Jurkat, Clone E6-1 (cell line): ENCODE measurements at places on chromosomes 5 and 9.
A peak's percentile ranks its signal among the peaks of the same experiment; 100 is the strongest.

- no peak for DNase-seq
Measured at GRCh38 chr5:94025788-94026473, 284.5 kb upstream of the POU5F2 start.

- DNase-seq: no peak
Measured at GRCh38 chr9:6214903-6215302, 704 bp upstream of the IL33 start.

- DNase-seq: no peak
Measured at GRCh38 chr9:105697871-105698270, 3.5 kb downstream of the TMEM38B start.

- no peak for DNase-seq
Measured at GRCh38 chr5:122366501-122366900, 54.5 kb downstream of the SNCAIP start.

- DNase-seq: no peak
Measured at GRCh38 chr9:16668734-16669295, 201.7 kb downstream of the BNC2 start.

- DNase-seq: no peak
Measured at GRCh38 chr9:85453850-85454249, 287.9 kb downstream of the AGTPBP1 start.

GRCh38 chr9:134620751-134621557, 20.6 kb upstream of the COL5A1 start:
- DNase-seq: no peak

DNA sequence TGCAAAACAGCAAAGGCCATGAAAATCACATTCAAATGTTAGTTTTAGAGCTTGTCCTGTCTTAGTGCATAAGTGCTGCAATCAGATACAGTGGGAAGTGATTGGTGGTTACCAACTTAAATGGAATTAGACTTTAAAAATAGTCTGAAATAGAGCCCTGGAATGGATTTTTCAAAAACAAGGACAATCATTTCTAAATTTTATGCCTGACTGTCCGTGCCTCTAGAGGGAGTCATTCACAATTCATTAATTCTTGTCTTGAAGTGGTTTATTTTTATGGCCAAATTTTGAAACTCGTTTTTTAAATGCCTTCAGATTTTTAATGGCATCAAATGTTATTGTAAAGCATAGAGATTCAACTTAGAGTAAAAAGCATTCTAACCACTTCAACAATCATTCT, 561.8 kb upstream of the DAB2 start:
- no peak for DNase-seq

DNA sequence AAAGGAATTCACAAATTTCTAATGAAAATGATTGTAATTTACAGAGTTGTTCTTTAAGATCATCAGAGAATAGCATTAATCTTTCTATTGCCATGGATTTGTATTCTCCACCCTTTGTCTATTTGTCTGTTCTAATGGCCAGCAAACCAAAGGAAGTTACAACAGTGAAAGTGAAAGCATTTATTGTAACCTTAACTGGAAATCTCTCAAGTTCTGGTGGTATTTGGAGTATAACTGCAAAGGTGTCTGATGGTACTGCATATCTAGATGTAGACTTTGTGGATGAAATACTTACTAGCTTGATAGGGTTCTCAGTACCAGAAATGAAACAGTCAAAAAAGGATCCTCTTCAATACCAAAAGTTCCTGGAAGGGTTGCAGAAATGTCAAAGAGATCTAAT, 21.7 kb downstream of the RMI1 start:
- DNase-seq: peak; percentile 24

DNA sequence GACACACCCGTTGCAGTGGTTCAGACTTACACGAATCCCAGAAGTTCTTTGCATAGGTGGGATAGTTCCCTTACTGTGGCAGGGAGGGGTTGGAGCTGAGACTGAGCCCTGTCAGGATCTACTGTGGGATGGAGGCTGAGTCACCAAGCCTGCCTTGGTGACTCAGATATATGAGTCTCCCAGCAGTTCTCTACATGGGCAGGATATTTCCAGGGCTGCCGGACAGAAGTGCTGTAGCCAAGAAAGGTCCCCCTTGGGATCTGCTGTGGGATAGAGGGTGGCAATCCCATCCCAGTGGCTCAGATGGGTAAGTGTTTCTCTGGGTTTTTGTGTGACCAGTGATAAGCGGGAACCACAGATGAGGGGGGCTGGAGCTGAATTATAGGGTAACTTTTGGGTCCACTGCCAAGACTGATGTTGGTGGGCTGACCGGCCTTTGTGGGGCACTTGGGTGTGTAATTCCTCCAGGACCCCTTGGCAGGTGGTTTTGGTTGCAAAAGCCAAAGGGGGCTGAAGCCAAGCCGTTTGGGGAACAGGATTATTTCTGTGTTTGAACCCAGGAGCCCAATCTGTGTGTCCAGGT, 18.7 kb downstream of the XRCC4 start:
- no peak for DNase-seq

DNA sequence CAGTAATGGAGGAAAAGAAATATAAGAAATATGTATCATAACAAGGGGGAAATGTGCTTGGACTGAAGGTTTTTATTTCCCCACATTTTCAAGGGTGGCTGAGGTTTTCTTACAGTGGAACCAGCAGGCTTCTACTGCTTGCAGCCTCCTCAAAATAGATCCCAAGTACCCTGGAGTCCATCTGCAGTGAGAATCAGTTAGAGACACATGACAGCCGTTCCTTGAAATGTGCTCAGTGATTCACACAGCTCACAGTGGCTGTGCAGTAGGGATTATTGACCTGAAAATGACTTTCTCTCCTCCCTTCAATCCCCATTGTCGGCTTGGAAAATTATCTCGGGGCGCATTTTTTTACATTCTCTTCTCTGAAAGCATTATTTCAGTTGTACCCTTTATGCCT, 832.0 kb downstream of the TLR4 start:
- no peak for DNase-seq

GRCh38 chr9:130785940-130786508, 49.0 kb upstream of the ABL1 start:
- no peak for DNase-seq

DNA sequence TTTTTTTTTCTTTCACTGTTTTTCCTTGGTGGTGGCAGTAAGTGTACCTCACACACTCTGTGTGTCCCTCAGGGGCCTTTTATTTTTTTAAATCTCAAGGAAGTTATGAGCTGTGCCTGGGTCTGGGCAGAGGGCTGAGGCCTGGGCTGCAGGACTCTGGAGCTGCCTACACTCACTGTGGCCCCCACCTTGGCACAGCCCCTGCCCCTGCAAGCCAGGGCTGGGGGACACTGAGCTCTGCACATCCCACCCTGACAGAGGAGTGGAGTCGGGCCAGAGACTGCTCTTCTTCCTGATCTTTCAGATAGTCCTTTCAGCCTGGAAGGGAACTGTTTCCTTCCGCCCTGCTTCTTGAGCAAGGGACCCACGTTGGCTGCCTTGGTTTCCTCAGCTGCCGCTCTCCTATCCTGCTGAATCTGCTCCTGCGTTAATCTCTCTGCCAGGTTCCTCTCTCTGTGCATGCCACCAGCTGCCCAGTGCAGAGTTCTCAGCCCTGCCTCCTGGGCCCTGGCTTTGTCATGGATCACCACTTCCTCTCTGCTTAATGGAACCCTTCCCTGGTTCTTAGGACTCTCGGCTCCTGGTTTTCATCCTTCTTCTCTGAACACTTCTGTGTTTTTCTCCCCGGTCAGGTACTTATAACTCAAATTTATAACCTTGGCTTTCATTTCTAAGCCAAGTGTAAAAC, 502.3 kb downstream of the DIRAS2 start:
- no peak for DNase-seq

- no peak for DNase-seq
Measured at GRCh38 chr9:100819980-100820379, 208.5 kb upstream of the PLPPR1 start.

DNA sequence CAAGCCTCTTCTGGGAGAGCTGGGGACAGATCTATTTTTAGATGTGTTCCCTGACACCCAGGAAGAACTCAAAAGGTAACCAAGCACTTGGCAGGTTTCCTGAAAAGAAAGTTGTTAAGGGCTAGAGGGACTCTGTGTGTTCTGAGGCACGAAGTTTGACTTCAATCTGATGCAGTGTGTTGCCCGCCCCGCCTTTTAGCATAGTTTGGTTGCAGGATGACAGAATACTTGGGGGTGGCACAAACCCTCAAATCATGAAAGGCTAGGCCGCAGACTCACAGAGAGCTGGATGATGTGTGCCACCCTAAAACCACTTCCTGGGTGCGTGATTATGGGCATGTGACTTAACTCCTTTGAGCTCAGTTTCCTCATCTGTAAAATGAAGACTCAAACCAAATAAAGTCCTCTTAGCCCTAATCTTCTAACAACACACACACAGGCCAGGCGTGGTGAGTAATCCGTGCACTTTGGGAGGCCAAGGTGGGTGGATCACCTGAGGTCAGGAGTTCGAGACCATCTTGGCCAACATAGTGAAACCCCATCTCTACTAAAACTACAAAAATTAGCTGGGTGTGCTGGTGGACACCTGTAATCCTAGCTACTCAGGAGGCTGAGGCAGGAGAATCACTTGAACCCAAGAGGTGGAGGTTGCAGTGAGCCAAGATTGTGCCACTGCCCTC, 12.8 kb upstream of the NDFIP1 start:
- DNase-seq: peak; percentile 91

DNA sequence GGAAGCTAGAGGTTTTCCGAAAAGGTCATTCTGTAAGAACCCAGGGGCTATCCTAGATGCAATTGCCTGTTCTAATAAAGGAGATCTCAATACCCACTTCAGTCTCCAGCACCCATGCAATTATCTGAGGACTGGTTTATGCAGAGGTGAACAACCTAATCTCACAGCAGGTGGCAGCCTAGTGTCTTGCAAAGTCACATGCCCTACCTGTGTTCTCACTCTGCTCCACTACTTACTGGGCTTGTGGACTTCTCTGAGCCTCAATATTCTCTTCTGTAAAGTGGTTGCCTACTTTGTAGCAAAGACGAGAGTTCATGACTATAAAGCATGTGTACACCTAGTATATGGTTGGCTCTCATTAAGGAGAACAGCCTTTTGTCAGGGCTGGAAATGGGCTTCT, 21.0 kb upstream of the ALDH1B1 start:
- no peak for DNase-seq

DNA sequence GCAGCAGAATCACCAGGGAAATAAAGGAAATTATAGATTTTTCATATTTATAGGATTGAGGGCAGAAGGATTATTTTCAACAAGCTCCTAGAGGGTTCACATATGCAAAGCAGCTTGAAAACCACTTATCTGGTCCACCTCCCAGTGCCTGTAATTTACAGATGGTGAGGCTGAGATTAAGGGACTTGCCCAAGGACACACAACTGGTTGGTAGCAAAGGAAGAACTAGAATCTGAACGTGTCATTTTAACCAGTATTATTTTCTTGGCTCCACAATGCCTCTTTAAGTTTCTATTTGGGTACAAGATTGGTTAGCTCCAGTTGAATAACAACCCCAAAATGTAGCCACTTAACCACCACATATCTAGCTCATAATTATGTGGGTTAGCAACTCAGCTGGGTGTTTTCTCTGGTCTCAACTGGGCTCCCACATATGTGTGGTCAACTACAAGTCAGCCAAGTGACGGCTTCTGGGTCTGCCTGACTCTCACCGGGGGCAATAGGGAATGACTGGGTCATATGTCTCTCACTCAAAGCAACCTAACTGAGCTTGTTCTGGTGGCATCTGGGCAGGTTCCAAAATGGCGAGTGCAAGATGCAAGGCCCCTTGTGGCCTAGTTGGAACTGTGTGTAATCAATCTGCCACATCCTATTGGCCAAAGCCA, 127.7 kb downstream of the ZDHHC21 start:
- no peak for DNase-seq

- peak; percentile 2 for DNase-seq
Measured at GRCh38 chr5:169980418-169981053, at the start of gene INSYN2B. INSYN2B (minus strand) TSS chr5:169980495; CDS start chr5:169883898, 96,597 bp downstream.

DNA sequence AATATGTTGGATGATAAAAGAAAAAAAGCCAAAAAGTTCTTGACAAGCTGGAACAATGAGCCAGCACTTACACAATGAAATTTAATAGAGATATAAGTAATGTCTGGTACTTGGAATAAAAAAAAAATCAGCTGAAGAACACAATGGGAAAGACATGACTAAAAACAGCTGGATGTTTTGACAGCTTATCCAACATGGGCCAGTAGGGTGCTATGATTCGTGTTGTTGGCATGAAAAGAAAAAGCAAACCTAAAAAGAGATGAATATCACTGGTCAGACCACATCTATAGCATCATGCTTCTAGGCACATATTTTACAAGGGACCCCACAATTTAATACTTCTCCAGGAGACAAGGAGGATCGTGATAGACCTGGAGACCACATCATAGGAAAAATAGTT, 175.3 kb downstream of the ARL15 start:
- DNase-seq: no peak

DNA sequence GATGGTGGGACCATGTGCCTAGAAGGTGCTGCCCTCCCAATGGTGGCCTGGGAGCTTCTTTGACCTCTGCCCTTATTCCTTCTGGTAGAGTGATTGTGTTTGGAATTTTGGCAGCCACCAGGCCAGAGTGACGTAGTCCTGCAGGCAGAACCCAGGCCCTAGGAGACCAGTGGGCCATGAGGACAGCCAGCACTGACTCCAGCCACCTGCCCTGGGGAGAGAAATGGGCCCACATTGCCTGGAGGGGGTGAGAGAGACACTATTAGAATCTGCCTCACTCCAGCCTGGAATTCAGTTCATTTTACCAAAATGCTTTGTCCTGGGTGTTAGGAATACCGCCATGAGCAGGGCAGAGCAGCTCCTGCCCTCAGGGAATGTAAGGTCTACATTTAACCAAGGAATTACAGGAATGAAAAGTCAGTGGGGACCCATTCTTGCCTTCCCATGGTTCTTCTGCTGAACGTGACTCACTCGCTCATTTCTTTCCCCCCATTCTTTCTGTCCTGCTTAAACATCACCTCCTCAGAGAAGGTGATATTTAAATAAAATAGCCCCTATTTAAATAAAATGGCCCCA, 5.5 kb upstream of the COL27A1 start:
- DNase-seq: no peak

GRCh38 chr9:21579247-21579671, 97.1 kb upstream of the IFNE start:
- no peak for DNase-seq

- DNase-seq: no peak
Measured at GRCh38 chr9:81499021-81499454, 190.3 kb downstream of the TLE1 start.

- no peak for DNase-seq
Measured at GRCh38 chr9:22244139-22245011, 202.2 kb upstream of the DMRTA1 start.

GRCh38 chr5:6446042-6446441, 2.6 kb upstream of the UBE2QL1 start:
- no peak for DNase-seq
